ENCODE measurements at places on chromosomes 2 and 18.

DNA sequence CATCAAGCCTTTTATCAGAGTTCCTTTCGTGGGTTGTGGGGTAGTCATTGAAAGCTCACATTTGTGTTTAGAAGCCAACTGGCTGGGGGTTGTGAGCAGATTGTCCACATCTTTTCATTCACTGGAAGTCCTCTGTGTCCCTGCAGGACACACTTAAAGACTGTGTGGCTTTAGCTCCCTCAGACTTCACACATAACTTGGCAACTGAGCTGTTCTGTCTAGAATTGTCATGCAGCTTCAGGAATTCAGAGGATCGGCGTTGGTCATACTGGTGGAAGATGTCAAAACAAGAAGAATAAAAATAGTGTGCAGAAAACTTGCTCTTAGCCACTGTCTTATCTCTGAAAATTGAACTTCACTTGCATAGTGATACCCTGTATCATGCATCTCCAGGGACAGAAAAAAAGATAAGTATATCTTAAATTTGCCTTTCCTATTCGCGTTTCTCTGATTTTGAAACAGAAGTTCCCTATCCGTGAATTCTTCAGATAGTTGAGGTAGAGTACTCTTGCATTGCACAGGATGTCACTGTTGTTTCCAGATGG lies 49.6 kb downstream of the TRAPPC12 start:
- DNase-seq, result no peak

- DNase-seq, result no peak
Observed at GRCh38 chr2:861655-862354, 88.8 kb upstream of the SNTG2 start.

DNA sequence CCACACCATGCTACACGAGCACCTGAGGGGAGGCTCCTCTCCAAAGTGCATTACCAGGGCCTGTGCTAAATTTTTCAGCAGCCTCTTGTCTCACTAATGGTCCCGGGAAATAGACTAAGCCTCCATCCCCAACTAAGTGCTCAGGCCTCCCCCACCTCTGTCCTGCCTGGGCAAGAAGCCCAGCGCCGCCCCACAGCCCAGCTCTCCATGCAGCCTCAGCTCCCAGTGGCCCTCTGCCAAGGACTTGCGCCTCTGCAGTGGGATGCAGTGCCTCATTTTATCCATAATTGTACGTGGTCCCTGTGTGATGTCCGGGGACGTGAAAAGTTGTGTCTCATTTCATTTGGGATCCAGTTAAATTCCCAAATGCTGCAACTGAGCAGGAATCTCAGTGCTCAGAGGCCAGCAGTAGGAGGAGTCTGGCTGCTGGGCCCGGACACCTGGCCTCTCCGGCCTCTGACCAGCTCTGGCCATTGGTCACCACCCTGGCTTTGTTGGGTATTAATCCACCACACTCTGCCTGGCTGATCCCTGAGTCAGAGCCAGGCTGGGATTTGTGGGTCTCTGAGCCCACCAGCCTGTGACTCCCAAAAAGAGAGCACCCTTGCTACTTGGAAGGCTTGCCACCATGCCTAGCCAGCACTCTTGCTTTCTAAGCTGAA lies 11.4 kb upstream of the STEAP3 start:
- no peak for DNase-seq

DNA sequence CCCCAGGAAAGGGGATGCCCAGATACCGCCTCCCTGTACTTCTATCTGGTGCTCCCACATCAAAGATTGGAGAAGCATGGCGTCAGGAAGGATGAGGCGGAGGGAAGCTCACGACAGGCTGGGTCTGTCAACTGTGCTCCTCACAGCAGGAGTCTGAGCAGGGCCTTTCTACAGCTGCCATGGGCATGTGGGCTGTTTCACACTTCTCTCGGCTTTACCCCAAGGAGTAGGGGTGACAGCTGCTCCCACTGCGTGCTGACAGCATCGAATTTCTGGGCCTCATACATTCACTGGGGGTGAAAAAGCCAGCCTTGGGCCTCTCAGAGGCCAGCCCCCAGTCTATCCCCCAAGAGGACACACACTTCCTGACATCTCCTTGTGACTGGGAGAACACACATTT lies 21.1 kb downstream of the NEURL3 start:
- no peak for DNase-seq

- peak; percentile 27 for DNase-seq
Observed at GRCh38 chr2:111118981-111119821, 1.5 kb upstream of the BCL2L11 start.

GRCh38 chr2:143475041-143475776 lies 346.0 kb downstream of the ARHGAP15 start:
- DNase-seq, result no peak

DNA sequence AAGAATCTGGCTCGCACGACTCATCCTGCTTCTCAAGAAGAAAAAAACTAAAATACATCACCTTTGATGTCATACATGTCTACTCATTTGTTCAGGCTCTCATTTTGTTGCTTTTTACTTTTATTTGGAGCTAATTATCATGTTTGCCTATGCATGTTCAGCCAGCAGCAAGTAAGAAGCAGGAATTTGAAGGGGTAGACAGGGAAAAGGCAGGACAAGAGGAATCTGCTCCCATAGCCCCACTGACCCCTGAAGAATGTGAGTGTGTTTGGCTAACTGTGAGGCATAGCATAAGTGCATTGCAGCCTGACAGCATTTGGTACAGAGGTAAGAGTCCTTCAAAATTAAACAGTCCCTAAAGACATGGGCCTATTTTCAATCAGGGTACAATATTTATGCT lies 72.7 kb downstream of the NYAP2 start:
- DNase-seq, result no peak

- DNase-seq, result peak; percentile 19
Observed at GRCh38 chr2:172995323-172996244, 80.1 kb upstream of the MAP3K20 start.

DNA sequence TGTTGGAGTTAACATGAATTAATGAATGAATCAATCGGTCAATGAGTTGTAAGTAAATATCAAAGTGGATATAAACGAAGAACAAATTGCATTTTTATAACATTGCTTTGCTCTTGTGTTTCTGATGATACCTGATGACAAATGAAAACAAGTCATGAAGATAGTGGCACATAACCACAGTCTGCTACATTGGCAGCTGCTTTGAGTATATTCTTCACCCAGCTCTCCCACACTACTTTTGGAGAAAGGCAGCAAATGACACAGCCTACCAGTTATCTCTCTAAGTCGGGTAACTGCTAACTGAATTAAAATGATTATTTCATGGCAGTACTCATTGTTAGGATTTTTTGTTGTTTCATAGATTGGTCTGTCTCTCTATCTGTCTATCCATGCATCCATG lies 76.8 kb downstream of the COL5A2 start:
- DNase-seq, result no peak

- DNase-seq, result no peak
Observed at GRCh38 chr2:144230033-144230432, 289.9 kb downstream of the ZEB2 start.

DNA sequence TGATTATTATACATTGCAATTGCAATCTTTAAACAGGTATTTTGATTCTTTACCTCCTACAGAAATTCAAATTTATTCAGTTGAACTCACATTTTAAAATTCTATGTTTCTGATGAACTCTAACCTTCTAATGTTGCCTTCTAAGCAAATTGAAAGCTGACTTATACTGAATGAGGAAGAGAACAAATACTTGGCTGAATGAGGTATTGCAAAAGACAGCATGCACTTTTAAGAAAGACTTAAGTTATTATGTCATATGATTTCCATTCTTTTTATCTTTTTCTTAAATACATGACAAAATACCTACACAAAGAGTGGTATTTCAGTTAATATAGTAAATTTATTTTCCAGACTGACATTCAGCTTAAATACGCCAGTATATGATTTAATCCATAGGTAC lies 64.7 kb downstream of the FAM228A start:
- no peak for DNase-seq

GRCh38 chr2:77999376-77999775 lies 477.2 kb upstream of the LRRTM4 start:
- no peak for DNase-seq

DNA sequence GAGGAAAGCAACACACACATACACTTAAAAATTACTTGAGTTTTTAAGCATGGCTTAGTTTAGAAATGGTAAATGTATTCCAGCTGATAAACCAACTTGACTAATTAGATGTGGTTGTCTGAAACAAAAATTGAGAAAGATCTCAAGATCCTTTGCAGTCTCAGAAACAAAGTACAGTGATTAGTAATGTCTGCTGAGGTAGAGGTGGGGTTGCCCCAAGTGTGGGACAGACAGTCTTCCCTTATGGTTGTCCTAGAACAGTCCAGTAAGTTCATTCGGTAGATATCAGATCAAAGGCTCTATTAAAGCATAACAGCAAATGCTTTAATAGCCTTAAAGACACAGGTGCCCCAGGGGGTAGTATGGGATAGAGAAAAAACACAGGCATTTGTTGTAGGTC lies 94.5 kb downstream of the BARD1 start:
- DNase-seq, result no peak

DNA sequence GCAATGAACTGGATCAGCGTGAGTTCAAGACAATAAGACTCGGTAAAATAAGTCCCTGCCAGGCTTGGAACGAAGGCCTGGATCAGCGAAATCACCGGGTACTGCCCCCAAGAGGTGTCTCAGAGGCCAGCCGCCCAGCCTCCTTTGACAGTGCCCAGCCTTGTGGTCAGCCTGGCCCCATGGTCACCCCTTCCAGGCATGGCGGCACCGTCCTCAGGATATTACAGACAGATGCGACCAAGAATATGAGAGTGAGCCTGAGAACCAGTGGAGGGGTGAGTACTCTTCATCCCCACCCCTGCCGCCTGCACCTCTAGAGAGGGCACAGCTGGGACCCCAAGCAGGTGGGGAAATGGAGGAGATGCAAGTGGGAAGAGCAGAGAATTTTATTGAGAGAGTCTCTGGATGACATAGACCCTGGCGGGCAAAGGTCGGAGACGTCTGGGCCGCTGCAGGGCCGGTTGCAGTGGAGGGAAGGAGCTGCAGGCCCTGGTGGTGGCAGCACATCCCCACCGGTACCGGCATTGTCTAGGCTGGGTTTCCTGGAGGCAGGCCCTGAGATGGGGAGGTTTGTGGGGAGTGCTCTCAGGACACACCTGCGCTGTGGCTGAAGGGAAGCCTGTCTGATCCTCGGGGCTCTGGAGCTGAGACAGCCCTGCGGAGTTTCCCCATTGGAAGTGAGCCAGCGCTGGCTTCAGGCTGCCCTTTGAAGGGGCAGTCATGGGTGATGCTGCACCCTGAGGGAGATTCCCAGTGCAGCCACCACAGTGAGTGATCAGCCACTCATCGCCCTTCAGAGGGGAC lies 190.0 kb downstream of the SEPTIN10 start:
- no peak for DNase-seq

Data from thymus (tissue), 14 donors.